IPS DF 6.9 (cell line): ENCODE measurements at places on chromosomes 13 and 19.
A peak's percentile ranks its signal among the peaks of the same experiment; 100 is the strongest.

- no peak for DNase-seq
Observed at GRCh38 chr13:65725006-65725405, 1505.1 kb downstream of the PCDH9 start.

GRCh38 chr13:41193469-41193868 is 900 bp downstream of the KBTBD7 start:
- no peak for DNase-seq

- no peak for DNase-seq
Observed at GRCh38 chr13:106496072-106496997, 39.1 kb downstream of the EFNB2 start.

DNA sequence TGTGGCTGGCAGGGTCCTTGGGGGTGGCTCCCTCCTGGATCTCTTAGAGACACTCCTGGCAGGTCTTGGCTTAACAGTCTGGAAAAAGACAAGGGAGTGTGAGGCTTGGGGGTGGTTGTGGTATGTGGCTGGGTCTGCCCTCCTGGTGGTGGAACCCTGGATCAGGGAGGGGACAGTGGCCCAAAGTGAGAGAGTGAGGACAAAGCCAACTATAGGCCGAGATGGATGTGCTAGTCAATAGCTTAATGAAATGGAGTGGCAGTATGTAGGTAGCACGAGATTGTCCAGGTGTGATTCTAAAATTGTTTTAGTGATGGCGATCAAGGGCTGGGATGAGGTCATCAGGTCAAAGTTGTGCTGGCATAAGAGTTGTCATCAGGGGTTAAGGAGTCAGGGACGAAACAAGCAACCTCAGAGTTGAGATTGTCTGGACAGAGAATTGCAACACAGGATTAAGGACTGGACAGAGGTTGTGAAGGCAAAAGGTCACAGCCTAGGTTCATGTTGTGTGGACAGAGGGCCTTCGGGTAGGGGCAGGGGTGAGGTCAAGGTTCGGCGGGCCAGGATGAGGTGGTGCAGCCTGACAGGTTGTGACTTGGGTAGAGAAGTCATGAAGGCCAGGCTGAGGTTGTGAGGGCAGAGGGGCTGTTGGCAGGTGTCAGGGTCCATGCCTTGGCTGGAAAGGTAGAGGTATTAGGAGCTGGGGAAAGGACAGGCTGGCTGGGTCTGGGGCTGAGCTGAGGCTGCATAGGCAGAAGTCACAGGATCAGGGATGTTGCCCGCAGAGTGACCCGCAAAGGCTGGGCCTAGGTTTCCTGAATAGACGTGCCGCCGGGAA is 4.5 kb upstream of the RASAL3 start:
- DNase-seq: no peak

DNA sequence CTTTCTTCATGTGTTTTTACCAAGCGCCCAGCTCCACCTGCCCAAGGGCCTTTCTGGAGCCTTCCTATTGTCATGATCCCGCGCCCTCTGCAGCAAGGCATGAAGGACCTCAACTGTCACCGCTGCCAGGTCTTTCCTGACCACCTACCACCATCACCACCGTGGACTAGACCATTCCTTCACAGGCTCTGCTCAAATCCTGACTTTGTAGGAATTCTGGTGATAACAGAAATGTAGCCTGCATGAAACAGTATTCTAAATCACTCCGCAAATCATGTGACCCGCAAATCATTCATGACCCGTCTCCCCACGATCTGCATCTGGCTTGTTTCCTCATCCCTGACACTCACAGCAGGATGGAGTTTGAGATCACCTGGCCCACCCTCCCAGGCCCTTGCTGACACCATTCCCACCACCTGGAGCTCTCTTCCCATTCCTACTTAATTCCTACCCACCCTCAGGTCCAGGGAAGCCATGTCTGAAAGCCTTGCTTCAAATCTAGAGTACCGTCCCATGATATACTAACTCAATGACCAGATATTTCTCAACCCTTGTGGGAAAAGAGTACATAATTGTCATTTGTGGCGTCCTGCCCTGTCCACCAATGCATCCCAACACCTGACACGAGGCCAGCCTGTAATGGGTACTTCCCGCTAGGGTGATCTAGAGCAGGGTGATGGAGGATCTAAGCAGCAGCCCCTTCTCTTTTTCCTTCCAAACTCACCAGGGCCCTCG is 1.3 kb downstream of the UBE2S start:
- DNase-seq: no peak

- no peak for DNase-seq
Observed at GRCh38 chr13:23558675-23559536, 11.3 kb upstream of the TNFRSF19 start.

DNA sequence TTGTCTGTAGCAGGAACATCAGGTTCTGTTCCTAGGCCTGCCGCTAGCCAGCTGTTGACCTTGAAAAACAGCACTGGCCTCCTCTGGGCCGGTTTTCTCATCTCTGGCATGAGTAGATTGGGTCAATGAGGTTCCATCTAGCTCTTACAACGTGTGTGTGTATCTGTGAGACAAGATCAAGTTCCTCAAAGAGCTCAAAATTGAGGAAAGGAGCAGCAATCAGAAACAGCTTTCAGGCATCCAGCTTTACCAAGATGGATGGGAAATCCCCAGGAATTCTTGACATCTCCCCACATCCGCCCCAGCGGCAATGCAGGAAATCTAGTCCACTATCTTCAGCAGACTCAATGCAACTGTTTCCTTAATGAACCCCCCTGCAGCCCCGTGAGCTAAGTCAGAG is 4.9 kb downstream of the FLT1 start:
- DNase-seq: no peak

DNA sequence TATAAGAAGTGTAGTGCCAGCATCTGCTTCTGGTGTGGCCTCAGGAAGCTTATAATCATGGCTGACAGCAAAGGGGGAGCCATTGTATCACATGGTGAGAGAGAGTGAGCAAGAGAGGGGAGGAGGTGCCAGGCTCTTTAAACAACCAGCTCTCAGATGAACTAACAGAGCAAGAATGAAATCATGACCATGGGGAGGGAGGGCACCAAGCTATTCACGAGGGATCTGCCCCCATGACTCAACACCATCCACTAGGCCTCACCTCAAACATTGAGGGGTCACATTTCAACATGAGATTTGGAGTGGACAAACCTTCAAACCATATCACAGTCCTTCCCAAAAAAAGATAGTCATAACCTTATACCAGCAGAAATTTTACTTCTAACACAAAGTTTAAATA is 174.0 kb downstream of the GPC5 start:
- DNase-seq: no peak

- DNase-seq: peak; percentile 18
Observed at GRCh38 chr13:21717817-21718216, 46.9 kb downstream of the FGF9 start.

DNA sequence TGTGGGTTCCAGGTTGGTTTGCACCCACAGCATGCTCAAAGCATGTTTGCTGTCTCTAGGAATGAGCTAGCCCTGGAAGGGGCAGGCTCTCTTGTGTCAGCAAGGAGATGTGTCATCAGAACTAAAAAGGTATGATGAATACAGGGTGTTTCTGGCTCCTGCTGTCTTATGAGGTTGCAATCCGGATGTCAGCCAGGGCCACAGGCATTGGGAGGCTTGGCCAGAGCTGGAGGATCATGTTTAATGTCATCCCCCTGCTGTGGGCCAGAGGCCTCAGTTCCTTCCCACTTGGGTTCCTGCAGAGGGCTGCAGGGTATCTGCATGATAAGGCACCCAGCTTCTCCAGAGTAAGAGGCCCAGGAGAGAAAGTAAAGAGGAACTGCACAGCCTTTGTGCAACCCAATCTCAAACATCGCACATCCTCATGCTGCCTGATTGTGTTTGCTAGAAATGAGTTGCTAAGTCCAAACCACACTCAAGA is 193.6 kb downstream of the COL4A1 start:
- DNase-seq: no peak

- no peak for DNase-seq
Observed at GRCh38 chr13:19795956-19796355, 13.2 kb upstream of the PSPC1 start.

GRCh38 chr13:72820156-72820897 is 38.4 kb downstream of the PIBF1 start:
- DNase-seq: no peak

DNA sequence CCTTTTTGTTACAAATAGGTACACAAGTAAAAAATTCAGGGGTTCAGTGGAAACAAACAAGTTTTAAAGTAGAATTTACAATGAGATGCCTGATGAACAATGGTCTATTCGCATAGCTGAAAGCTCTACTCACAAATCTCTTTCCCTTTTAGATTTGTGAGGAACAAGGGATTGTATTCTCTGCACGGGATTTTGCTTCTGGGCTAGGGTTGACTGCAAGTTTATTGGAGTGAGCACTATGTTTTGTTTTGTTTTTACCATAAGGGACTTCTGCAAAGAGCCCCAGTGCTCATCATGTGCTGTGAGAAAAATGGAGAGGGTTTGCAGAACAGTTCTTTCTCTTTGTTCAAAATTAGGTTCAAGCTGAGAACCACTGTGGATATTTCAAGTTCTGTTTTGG is 160.5 kb downstream of the DLEU7 start:
- DNase-seq: no peak

DNA sequence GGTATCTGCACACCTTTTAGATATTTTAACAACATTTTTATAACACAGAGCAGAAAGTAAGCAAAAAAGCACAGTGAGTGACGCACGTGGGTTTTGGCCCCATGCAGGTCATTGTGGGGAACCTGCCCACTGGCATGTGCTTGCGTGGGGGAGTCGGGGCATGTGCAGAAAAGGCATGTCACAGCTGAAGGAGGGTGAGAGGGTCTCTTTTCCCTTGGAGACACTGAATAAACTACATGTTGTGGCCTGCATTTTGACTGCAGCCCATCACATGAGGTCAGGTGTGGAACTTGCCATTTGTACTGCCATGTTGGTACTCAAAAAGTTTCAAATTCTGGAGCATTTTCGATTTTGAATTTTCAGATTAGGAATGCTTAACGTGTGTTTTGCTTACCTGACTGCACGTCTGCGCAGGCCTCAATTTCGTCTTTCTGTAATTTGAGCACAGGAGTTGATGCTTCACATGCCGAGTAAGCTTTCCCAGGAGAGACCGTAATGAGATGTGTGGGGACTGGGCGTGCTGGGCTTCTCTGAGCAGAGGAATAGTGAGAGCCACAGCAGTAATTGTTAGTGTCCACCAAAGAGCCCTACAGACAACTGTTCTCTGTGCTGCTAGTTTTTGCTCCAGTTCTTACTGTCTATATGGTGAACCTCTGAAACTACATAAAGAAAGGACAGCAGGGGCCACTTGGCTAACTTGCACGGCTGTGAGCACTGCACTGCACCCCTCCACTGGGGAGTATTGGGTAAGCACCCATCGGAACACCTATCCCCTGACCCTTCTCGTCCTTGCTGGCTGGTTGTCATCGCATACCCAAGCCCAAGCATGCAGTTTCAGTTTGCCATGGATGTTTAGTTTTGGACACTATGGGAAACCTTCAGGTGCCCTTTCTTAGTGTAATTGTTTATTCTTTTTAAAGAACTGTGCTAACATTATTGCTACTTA is 72.9 kb upstream of the GPR183 start:
- DNase-seq: no peak

DNA sequence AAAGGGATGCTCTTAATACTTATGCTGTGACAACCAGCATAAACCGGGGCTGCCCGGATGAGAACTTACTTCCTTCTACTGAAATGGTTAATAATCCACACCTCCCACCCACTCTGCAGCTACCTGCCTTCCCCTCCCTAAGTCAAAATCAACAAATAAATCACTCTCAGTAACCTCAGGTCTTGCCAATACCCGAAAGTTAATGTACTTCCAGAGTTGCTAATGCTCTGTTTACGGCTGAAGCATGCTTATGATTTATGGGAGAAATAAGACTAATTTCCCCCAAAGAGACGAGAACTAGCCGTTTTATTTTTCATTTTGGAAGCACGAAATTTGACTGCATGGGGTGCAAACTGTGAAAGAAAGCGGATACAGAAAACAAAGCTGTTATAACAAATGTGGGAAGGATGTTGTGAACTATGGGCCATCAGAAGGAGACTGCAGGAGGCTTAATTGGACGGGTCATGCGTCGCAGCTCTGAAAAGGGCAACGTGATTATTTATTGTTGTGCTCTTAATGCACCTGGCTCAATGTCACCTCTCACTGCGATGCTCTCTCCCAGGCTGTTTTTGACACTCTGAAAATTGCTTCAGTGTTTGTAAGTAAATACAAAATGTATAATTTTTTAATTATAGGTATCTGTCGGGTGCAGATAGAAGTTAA is 114.0 kb upstream of the SLC7A1 start:
- DNase-seq: no peak

- peak; percentile 60 for DNase-seq
Observed at GRCh38 chr13:89695343-89696257, 1651.9 kb upstream of the MIR17HG start.

- DNase-seq: peak; percentile 41
Observed at GRCh38 chr19:46372901-46373490, 26.1 kb downstream of the PPP5C start.

GRCh38 chr13:88552966-88553365 is 881.8 kb downstream of the SLITRK5 start:
- no peak for DNase-seq

GRCh38 chr13:98609756-98610155 is 32.8 kb upstream of the STK24 start:
- DNase-seq: no peak

- no peak for DNase-seq
Observed at GRCh38 chr13:51520524-51520923, 63.7 kb upstream of the WDFY2 start.

GRCh38 chr13:102227741-102228140 is 174.1 kb downstream of the FGF14 start:
- DNase-seq: no peak

GRCh38 chr13:98706446-98707110 is 45.9 kb downstream of the SLC15A1 start:
- DNase-seq: no peak

DNA sequence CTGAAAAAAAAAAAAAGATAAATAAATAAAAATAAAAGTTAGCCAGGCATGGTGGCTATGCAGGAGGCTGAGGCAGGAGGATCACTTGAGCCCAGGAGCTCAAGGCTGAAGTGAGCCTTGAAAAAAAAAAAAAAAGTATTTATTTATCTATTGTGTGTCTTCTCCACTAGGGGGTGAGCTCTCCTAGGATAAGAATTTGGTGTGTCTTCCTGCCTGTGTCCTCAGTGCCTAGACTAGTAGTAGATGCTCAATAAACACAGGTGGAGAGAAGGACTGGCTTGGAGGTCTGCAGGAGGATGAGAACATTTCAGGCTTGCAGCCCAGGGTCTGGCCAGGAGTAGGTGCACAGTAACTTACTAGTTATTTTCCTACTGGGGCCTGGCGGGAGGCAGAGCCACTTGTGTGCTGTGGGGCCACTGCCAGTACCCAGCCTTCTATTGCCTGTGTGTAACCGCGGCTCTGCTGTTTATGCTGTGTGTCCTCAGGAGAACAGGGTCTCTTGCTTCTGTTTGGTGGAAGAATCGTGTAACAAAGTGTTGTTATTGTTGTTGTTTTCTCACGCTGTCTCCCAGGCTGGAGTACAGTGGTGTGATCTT is 5.4 kb downstream of the LMTK3 start:
- no peak for DNase-seq

- DNase-seq: no peak
Observed at GRCh38 chr19:36891768-36892357, 24.2 kb downstream of the ZNF829 start.

DNA sequence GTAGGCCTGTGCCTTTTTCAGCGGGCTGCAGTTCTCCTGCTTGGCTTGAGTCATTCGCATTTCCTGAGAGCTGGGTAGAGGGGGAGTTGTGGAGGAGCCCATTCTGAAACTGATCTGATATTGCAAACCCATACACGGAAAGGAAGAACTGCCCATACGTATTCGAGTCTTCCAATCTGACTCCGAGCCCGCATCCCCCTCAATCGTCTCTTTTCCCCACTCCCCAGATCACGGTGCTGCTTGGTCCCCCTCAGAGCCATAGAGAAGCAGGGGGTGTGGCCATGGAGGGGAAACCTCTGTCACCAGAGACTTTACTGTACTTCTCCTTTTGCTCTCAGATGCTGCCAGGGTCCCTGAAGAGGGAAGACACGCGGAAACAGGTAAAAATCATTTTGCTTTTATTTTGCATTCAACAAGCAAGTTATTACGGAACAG is at the start of gene CD22:
CD22 (plus strand) TSS at position 337 of the 435 bp plus-strand sequence. CDS start 2,854 bp downstream, outside the sequence.
- DNase-seq: no peak
